Vagina (tissue), 2 donors: ENCODE measurements at places on chromosomes 4 and X. TPM values are rescaled to one million over a fixed set of nuclear protein-coding genes. Genes with fewer than 3 reads are reported as not detected.

DNA sequence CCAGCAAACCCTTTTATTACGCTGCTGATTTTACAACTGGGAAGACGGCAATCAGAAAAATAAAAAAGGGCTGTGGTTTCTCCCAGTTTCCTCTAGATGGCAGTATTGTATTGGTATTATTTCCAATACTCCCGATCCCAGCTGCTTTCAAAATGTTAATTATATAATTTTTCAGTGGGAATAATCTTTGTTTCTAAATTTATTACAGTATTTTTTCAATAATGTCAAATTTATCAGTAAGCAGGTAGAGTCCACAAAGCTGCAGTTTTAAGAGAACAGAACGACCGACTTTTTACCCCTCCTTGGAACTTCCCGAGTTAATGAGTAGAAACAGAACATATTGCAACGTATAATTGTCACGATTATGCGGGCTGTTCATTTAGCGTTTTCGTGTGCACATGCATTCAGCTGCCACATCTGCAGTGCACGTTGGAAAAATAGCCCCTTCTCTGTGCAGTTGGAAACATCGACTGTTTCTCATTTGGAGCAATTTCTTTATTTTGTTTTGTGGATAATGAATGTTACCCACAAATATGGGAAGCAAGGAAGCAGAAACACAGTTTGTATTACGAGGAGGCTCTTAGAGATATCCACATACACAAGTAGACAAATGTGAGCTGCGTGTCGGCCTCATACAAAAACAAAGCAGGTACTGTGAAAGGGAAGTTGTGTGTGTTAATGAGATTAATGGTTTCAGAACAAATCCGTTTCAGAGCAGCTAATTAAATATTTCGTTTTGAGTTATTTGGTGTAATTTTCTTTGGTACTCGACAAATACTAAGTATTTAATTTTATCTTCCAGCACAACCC, 188.0 kb downstream of the STIM2 start:
- no peak overlapping the region for H3K27ac ChIP-seq
- H3K36me3 ChIP-seq, result no peaks in the 10 kb centered on the region
- H3K4me1 ChIP-seq, result no peaks in the 10 kb centered on the region
- H3K4me3 ChIP-seq, result peak overlapping the region; percentile 24
- no peaks in the 10 kb centered on the region for H3K27me3 ChIP-seq

Gene NDP
- 3.7 TPM for total RNA-seq

Gene PPARGC1A
- total RNA-seq, result 1.2 TPM

GRCh38 chrX:132467026-132467425, 21.8 kb downstream of the MBNL3 start:
- no peaks in the 10 kb centered on the region for H3K36me3 ChIP-seq
- H3K27me3 ChIP-seq, result no peaks in the 10 kb centered on the region
- no peak for DNase-seq
- H3K4me3 ChIP-seq, result no peak overlapping the region
